ENCODE measurements at places on chromosomes 11 and 22. TPM values are rescaled to one million over a fixed set of nuclear protein-coding genes. Genes with fewer than 3 reads are reported as not detected.

Gene MUC6
- total RNA-seq = 0.08 TPM

Gene OR5A2
- total RNA-seq = not detected

Gene GAB4
- total RNA-seq = not detected

Gene FJX1
- 44.0 TPM for total RNA-seq

Measured in A375 (cell line).